H9 (cell line): ENCODE measurements at places on chromosomes 12 and 14.

GRCh38 chr14:50961605-50962221 lies 17.4 kb upstream of the PYGL start:
- no peak for DNase-seq

- DNase-seq = no peak
Measured at GRCh38 chr14:25150934-25151790, 101.2 kb upstream of the STXBP6 start.

DNA sequence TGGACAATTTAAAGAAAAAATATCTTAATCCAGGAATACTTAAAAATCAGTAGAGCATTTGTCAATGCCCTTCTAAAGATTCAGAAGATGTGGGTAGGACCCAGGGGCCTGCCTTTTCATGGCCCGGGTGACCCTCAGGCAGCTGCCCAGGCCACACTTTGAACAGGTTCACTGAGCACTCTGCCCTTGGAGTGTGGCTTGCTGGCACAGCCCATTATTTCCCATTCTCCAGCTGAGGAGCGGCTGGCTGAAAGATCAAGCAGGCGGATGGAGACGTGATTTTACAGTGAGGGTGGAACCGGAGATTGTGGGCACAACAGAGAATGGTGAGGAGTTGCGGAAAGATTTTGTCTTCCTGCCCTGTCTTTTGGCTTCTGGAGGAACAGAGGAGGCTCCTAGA lies 7.1 kb upstream of the PRPH start:
- no peak for DNase-seq

DNA sequence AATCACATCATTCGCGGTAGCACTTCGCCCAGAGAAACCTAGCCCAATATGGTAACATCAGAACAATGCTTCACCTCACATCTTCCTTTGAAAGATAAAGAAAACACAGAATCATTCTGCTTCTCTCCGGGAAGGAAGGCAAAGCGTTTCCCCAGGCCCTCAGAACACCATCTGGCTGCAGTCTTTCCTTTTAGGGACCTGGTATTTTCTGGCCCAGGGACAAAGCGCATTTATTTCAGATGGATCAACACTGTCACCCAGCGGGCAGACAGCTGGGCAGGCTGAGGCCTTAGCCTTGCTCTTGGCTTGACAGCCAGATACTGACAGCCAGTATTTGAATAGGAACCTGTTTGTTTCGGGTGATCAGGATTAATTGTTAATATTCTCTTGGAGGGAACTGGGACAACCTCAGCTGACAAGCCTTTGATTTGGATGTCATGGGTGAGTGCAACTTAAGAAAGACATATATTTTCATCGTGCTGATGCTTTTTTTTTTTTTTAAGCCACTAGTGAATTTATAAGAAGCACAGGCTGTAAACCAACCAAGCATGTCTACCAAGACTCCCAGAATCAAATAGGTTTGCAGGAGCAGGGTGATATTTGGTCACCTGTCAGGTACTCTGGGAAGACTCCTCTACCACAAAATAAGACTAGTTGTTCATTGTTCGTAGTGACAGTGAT lies 118.9 kb downstream of the VEZT start:
- DNase-seq = peak; percentile 91

DNA sequence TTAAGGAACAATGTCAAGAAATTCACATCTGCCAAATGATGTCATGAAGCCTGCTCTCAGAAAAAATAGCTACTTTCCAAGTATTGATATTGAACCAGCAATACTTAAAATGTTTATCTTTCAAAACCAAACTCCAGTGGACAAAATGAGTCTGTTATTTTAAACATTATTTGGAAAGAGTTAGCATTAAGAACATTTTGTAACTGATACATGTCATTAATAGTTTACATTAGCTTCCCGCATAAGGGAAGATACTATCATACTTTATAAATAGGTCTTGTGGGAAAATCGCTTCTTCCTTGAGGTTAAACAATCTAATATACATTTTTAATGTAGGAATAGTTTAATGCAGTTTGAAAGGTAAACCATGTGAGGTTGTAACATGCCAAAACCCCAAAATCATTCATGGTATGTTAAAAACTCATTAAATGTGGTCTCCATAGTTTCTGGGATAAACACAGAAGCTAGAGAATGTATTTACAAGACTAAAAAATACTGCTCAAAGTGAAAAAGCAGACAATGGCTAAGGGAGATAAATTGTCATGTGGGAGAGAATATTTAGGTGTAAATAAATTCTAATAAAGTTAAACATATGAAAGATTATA lies 73.4 kb upstream of the ATP2B1 start:
- no peak for DNase-seq

DNA sequence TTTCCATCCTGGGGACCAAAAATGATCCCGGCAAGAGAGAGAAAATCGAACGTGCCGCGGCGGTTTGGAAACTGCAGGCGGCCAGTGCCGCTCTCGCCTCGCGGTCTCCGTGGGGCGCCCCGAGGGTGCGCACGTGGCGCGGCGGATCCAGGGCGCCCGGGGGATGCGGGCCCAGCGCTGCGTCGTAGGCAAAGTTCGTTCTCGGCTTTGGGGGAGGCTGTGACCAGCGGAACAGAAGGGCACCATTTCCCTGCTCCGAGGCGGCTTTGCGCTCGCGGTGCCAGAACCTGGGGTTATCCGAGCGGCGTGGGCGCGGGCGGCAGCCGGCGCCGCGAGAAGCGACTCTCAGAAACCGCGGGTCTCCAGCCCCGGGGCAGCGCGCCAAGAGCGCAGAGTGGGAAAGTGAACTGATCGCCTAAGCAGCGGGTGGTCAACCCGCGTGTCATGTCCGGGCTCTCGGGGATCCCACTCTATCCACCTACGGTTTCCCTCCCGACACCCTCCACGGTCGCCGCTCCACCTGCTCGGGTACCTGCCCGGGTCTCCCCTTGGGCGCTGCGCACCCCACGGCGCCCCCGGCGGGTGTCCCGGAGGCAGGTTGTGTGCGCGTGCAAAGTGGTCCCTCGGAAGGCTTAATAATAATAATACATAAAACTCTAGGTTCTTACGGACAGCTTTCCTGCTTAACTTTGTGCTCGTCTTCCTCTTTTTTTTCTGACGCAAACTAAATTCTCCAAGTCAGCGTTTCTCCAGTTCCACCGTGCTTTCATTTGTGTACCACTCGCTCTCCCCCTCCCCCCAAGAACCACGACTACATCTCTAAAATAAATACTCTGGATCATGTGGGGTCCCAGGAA lies 1.2 kb downstream of the ESRRB start:
- no peak for DNase-seq

GRCh38 chr12:92414170-92415070 lies 268.8 kb upstream of the BTG1 start:
- DNase-seq = no peak

- no peak for DNase-seq
Measured at GRCh38 chr12:95205016-95205624, 12.1 kb downstream of the FGD6 start.

- DNase-seq = no peak
Measured at GRCh38 chr14:99192028-99192621, 79.9 kb downstream of the BCL11B start.

DNA sequence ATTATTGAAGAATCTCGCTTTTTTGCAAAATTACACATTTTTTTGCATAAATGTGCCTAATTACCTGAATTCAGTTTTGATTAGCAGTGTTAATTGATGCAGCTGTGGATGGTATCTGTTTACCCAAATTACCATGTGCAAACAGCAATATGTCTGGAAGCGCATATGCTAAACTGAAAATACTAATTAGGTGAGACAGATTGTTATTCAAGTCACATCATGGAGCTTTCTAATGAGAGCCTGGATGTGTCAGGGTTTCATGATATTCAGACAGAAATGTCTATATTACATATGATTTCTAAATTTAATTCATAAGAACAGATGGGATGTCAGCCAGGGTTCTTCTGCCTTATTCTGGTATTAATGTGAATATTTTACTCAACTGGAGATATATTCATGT lies 74.9 kb downstream of the RMST start:
- no peak for DNase-seq

DNA sequence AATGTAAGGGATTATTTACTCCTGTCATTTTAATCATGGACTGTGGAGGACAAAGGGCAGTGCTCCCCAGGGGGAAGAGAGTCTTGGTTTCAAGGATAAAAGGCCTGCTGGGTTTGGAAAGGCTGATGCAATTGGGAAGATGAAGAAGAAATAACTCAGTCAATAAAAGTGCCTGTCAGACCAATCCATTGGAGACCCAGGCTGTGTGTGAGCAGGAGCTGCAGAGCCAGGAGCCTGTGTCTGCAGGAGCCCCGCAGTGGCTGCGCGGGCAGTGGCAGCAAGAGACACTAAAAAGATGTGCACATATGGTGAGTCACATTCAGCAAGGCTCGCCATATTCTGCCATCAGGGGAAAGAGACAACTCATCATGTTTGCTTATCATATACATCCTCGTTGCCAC lies 90.4 kb downstream of the CRACR2A start:
- DNase-seq = no peak

- peak; percentile 62 for DNase-seq
Measured at GRCh38 chr12:114397978-114398881, 7.7 kb downstream of the TBX5 start.

DNA sequence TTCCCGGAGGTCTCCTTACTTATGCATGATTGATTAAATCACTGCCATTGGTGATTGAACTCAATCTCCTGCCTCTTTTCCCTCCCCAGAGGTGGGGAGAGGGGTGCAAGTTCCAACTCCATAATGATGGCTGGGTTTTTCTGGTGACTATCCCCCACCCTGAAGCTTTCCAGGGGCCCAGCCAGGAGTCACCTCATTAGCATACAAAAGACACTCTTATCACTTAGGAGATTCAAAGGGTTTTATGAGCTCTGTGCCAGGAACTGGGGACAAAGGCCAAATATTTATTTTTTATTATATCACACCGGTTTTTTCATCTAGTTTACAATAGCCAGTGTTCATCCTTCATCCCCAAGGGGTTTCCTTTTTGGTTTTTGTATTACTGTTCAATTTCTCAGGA lies 300.7 kb downstream of the ETNK1 start:
- no peak for DNase-seq
